ENCODE measurements at places on chromosomes 12 and 14.

DNA sequence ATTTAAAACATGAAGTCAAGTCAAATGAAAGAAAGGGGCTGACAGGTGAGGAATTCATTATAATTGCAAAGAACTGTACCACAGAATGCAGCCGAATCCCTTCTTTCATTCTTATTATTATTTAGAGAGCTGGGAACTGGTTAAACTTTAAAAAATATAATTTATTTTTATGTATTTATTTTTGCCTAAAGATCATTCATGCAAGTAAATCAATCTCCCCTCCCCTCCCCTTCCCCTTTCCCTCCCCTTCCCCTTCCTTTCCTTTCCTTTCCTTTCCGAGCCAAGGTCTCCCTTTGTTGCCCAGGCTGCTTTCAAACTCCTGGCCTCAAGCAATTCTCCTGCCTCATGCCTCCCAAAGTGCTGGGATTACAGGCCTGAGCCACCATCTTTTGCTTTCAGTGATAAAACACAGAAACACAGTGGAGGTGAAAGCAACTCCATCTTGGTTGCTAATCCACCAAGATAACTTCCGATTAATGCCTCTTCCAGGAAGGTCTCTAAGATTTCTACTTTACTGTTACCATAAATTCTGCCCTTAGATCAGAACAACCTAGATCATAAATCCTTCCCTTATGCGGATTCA is 6.0 kb upstream of the UBC start:
- DNase-seq = no peak
- H3K27me3 ChIP-seq = peaks cover 4% of the 10 kb centered on the region
- peak overlapping the region; percentile 100 for H3K27ac ChIP-seq
- no peaks in the 10 kb centered on the region for H3K36me3 ChIP-seq
- H3K4me1 ChIP-seq = peaks cover 56% of the 10 kb centered on the region

DNA sequence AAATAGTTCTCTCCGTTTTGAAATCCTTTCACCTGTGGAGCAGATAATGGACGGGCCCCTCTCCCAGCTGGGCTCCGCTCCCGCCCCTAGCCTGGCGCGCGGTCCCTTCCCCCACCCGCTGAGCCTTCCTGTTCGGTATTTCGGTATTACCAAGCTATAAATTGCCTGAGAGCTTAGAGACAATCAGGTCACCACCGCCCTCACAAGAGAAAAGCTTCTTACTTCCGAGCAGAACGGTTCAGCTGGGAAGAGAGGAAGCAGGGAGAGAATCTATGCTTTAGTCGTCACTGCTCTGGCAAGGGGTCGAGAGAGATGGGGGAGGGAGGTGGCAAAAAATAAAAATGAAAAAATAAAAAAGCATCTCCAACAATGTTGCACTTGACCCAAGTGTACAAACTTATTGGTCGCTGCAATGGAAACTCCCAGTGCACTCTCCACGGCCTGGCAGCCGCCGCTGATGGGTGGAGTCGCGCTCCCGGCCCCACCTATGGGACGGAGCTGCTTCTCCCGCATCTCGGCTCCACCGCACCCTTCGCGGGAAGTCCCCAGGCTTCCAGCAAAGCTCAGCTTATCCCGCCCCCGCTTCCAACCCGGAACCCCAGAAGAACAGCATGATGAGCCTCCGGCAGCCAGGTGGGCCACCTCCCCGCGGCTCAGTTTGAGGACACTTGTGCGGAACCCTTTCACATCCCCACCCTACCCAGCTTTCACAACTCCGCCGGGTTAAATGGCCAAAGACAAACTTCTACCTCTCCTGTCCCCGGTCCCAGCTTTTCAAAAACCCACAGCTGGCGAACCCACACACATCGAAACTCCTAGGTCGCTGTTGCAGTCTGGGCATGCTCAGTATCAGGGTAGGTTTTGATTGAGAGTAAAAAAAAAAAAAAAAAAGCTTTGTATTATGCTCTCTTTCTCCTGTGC is 832 bp upstream of the SYT1 start:
- no peak overlapping the region for H3K27ac ChIP-seq
- H3K4me1 ChIP-seq = peaks cover 2% of the 10 kb centered on the region
- H3K4me3 ChIP-seq = peak overlapping the region; percentile 51
- no peaks in the 10 kb centered on the region for H3K36me3 ChIP-seq
- DNase-seq = no peak

GRCh38 chr14:92529903-92530302 is 16.3 kb downstream of the RIN3 start:
- no peak for DNase-seq
- H3K36me3 ChIP-seq = no peaks in the 10 kb centered on the region
- H3K27me3 ChIP-seq = peaks cover 14% of the 10 kb centered on the region
- peak overlapping the region; percentile 2 for H3K27ac ChIP-seq

DNA sequence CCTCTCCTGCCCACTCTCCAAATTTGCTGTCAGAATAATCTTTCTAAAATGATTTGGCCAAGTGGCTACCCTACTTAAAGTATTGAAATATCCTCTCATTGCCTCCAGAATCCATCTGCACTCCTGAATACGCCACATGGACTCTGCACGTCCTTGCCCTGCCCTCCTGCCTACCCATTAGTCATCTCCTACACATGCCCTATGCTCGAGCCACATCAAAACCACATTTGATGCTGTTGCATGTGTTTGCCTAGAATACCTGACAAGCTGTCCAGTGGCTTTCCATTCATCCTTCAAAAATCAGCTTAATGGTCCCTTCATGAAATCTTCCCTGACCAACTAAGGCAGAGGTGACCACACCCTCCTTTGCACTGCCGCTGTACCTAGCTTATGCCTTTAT is 17.0 kb downstream of the VCPKMT start:
- no peak overlapping the region for H3K4me3 ChIP-seq
- H3K27ac ChIP-seq = no peak overlapping the region
- DNase-seq = no peak
- H3K27me3 ChIP-seq = peaks cover 4% of the 10 kb centered on the region
- peaks cover 14% of the 10 kb centered on the region for H3K36me3 ChIP-seq
- peaks cover 48% of the 10 kb centered on the region for H3K4me1 ChIP-seq

DNA sequence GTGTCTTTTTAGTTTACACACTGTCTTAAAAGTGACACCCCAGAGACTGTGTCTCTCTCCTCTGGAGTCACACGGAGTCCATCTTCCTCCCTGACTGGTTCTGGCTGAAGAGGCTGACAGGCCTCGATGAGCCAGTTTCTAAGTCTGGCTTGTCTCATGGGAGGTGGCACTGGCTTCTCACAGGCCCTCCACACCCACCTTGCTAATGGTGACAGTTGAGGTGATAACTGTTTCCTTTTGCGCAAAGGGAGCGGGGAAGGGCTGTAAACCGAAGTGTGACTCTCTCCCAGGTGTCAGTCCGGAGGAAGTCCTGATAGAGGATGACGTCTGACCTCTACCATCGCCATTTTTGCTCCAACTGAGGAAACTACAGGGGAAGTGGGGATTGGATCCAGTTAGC is 30.2 kb downstream of the KCTD10 start:
- H3K27ac ChIP-seq = no peak overlapping the region
- H3K27me3 ChIP-seq = no peaks in the 10 kb centered on the region
- no peak for DNase-seq
- H3K4me3 ChIP-seq = no peak overlapping the region

- DNase-seq = no peak
- H3K27me3 ChIP-seq = no peaks in the 10 kb centered on the region
- peaks cover 58% of the 10 kb centered on the region for H3K4me1 ChIP-seq
- peak overlapping the region; percentile 17 for H3K27ac ChIP-seq
- H3K36me3 ChIP-seq = peaks cover 46% of the 10 kb centered on the region
Measured at GRCh38 chr12:62265511-62265910, 5.3 kb downstream of the USP15 start.

- no peaks in the 10 kb centered on the region for H3K36me3 ChIP-seq
- H3K4me1 ChIP-seq = peaks cover 6% of the 10 kb centered on the region
- no peak overlapping the region for H3K27ac ChIP-seq
- DNase-seq = no peak
- H3K4me3 ChIP-seq = no peak overlapping the region
- no peaks in the 10 kb centered on the region for H3K27me3 ChIP-seq
Measured at GRCh38 chr14:23530375-23531055, 21.1 kb downstream of the ZFHX2 start.

DNA sequence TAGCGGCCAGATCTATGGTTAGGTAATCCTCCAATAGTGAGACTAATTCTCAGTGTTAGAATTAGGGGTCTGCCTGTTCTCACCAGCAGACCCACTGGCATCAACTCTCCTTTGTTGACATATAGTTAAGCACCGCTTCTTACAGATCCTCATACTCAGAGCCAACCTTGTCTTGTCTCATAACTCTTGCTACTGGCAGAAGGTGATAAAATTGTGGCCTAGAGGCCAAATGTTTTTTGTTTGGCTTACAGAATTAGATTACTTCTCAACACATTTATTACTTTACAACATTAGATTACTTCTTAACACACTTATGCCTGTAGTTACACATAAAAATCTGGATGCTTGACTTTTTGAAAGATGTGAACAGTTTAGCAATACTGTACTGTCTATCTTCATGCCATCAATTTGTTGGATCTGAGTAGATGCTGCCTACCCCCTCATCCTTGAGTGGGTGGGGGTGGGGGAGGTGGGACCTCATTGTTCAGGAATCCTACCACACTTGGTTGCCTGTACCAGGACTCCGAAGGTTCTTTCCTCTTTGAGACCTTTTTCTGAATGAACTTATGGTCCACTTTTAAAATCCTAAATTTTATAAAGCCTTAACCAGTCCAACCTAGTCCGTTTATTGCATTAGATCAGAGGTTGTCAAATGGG is 7.0 kb downstream of the MTHFD1 start:
- H3K27ac ChIP-seq = peak overlapping the region; percentile 13
- H3K4me1 ChIP-seq = peaks cover 48% of the 10 kb centered on the region
- no peaks in the 10 kb centered on the region for H3K27me3 ChIP-seq
- H3K36me3 ChIP-seq = peaks cover 49% of the 10 kb centered on the region
- DNase-seq = no peak

GRCh38 chr12:25992026-25992782 is 33.7 kb downstream of the RASSF8 start:
- no peaks in the 10 kb centered on the region for H3K4me1 ChIP-seq
- H3K4me3 ChIP-seq = no peak overlapping the region
- H3K27ac ChIP-seq = no peak overlapping the region
- peaks cover 7% of the 10 kb centered on the region for H3K27me3 ChIP-seq
- H3K36me3 ChIP-seq = no peaks in the 10 kb centered on the region

DNA sequence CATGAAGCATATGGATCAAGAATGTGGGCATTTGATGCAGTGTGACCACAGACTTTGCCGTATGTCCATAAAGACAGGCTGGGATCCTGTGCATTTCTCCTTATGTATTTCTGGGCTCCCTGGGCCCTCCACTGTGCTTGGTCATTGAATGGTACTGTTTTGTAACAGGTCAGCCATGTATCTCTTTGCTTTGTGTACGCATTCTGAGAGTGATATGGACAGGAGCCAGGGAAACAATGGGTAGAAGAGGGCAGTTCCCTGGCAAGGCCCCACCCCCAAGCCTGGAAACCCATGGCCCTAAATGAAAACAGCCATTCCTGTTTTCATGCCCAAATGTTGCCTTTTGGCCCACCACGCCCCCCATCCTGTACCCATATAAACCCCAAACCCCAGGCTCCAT is 15.2 kb upstream of the FBXO34 start:
- H3K27ac ChIP-seq = no peak overlapping the region
- peaks cover 2% of the 10 kb centered on the region for H3K4me1 ChIP-seq
- DNase-seq = no peak
- H3K4me3 ChIP-seq = no peak overlapping the region

DNA sequence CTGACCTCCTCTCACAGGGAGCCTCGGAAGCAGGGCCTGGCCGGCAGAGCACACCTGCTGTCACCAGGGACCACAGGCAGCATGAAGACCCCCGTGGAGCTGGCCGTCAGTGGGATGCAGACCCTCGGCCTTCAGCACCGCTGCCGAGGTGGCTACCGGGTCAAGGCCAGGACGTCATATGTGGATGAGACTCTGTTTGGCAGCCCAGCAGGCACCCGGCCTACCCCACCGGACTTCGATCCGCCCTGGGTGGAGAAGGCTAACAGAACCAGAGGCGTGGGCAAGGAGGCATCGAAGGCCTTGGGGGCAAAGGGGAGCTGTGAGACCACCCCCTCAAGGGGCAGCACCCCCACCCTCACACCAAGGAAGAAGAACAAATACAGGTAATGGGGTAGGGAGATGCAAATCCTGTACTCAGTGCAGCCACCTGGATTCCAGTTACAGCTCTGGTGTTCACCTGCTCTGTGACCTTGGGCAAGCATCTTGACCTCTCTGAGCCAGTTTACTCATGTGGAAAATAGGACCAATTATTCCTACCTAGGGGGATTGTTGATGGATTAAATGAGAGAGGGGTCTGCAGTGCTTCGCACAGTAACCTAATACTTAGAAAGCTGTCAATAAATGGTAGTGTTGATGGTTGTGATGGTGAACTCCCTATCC is 1.3 kb downstream of the RITA1 start:
- peak overlapping the region; percentile 98 for H3K4me3 ChIP-seq
- DNase-seq = no peak
- no peaks in the 10 kb centered on the region for H3K27me3 ChIP-seq

- H3K4me3 ChIP-seq = no peak overlapping the region
- no peak for DNase-seq
- no peak overlapping the region for H3K27ac ChIP-seq
- H3K36me3 ChIP-seq = no peaks in the 10 kb centered on the region
- H3K4me1 ChIP-seq = no peaks in the 10 kb centered on the region
- H3K27me3 ChIP-seq = no peaks in the 10 kb centered on the region
Measured at GRCh38 chr14:30132196-30132595, 204.5 kb upstream of the PRKD1 start.

DNA sequence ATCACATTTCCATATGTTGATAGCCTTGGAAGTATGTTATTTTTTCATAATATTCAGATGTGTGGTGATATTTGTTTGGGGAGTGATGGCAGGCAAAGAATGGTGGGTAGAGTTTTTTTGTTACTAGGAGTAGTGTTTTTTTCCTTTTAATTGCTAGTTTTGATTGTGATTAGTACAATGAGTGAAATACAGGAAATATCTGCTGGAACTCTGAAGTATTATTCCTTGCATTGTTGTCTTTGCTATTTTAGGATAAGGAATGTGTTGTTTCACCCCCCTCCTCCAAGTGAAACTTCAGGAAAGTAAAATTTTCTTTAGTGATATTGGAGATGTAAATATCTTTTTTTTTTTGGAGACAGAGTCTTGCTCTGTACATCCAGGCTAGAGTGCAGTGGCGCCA is 105.4 kb downstream of the DIP2B start:
- no peak for DNase-seq
- peaks cover 2% of the 10 kb centered on the region for H3K36me3 ChIP-seq
- H3K4me1 ChIP-seq = peaks cover 5% of the 10 kb centered on the region
- H3K27me3 ChIP-seq = no peaks in the 10 kb centered on the region

- peak; percentile 77 for DNase-seq
- peaks cover 8% of the 10 kb centered on the region for H3K4me1 ChIP-seq
- peak overlapping the region; percentile 15 for H3K27ac ChIP-seq
Measured at GRCh38 chr12:42299392-42300308, 26.2 kb downstream of the ZCRB1 start.

- H3K4me1 ChIP-seq = peaks cover 40% of the 10 kb centered on the region
- H3K4me3 ChIP-seq = no peak overlapping the region
- no peaks in the 10 kb centered on the region for H3K27me3 ChIP-seq
- no peak overlapping the region for H3K27ac ChIP-seq
- no peak for DNase-seq
- H3K36me3 ChIP-seq = peaks cover 10% of the 10 kb centered on the region
Measured at GRCh38 chr14:65000898-65001591, 14.3 kb downstream of the FNTB start.

All from T-helper 2 cell treated with Interferon-gamma antibody and Interleukin-4, amounts not matched to agents 5 μg/mL and 100 μg/mL, for 36 hours (primary cell).